Activated effector memory CD4-positive, alpha-beta T cell treated with Interleukin-2 at 50 U/mL for 16 hours (primary cell): ENCODE measurements at places on chromosomes 12 and 14.

DNA sequence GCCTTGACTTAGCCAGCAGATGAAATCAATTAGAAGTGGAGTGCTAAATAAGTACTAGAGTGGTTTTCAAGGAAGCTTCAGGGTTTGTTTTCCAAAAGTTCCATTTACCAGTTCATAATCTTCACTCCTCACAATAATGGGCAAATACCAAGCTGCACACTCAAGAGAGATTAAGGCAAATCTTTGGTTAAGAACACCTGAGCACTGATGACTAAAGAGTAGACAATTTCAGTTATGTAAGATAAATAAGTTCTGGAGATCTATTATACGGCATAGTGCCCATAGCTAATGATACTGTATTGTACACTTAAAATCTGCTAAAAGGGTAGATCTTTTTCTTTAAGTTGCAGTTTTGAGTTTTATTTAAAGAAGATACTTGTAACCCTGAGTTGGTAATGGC, 125.0 kb downstream of the ARMH4 start:
- no peak for DNase-seq

DNA sequence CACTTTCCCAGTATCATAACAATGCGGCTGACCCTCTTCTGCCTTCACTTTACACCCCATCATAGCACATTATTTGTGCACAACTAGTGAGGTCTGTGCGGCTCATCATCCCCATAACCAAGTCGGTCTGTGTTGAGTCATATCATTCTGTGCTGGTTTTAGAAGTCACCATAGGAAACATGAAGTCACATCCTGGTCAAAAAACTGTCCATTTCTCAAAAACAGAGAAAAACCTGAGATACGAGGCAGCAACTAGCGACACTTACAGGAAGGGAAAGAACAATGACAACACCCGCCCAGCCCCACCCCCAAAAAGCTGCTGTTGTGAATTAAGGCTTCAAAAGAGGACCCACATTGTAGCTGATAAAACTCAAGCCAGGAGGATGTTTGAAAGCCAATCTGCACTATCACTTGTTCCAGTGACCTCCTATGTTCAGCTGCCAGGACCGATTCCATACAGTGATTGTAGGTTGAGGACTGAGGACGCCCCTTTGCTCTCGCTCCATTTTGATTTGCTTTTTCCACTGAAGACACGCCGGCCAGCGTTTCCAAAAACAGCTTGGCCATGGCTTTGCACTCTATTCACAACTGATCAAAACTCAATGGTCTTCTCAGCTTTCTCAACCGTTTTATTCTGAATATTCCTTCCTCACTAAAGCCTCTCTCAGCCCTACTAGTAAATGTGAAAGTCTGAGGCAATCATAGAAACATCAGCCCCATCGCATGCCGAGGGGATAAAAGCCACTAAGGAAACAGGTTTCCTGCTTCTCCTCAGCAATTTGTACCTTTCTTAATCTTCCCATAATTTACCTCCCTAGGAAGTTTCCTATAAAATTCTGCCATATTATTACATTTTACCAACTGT, 87.5 kb downstream of the DUSP16 start:
- peak; percentile 27 for DNase-seq

- DNase-seq: no peak
Observed at GRCh38 chr12:3632754-3633153, 120.2 kb downstream of the CRACR2A start.

DNA sequence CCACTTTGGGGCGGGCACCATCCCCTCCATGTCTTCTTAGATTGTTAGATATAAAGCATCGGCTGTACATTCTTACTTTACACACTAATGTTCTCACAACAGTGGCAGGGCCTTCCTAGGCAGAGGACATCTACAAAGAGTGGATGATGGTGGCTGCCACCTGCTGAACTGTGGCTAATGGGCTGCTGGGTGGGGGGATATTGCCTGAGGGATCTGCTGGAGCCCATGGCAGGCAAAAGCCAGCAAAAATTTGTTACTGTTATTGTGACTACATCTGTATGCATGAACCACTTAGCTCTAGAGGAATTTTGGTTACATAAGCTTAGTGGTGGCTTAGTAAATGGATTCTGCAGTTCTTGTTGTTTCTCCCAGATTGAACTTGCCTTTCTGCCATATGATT, 52.6 kb downstream of the DIP2B start:
- DNase-seq: no peak
